ENCODE measurements at places on chromosomes 5 and 9.

GRCh38 chr5:79567926-79568549, 44.2 kb upstream of the TENT2 start:
- no peak for DNase-seq

GRCh38 chr5:96837303-96837702, 29.6 kb upstream of the ERAP1 start:
- no peak for DNase-seq

DNA sequence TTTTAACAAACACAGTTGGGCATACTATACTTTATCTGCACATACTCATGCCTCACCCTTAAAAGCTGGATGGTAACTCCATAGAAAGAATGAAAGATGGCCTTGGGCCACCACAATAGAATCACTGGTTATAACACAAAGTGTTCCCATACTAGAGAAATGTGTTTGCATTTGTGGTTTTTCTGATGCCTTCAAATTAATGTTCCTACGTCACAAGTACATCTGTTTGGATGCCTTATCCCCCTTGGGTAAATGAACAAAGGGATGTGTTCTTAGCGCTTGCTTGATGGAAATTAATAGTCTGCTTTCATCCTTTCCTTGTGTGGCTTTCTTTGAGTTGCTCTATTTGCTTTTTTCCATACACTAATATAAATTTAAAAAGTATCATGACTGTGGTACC, 291.1 kb upstream of the PDE4D start:
- DNase-seq, result no peak

- no peak for DNase-seq
These were observed 714.2 kb upstream of the C9orf72 start for GRCh38 chr9:28287455-28287854.

DNA sequence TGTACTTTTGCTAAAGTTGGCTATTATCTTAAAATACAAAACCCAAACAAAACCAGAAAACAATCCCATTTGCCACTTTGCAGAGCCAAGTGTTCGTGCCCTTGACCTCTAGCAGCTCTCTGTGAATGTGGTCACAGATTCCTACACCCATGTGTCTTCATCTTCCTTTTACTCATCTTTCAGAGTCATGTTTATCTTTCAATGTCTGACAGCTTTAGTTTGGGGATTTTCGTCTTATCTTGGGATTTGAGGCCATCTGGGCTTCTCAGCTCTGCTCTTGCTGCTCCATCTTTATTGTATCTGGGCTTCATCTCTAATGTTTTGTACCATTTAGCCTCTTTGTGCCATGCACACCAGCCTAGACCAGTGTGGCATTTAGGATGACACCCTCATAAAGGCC, 81.0 kb downstream of the DAPK1 start:
- DNase-seq, result no peak

- DNase-seq, result peak; percentile 93
These were observed 118.6 kb downstream of the RGS3 start for GRCh38 chr9:113581865-113582697.

DNA sequence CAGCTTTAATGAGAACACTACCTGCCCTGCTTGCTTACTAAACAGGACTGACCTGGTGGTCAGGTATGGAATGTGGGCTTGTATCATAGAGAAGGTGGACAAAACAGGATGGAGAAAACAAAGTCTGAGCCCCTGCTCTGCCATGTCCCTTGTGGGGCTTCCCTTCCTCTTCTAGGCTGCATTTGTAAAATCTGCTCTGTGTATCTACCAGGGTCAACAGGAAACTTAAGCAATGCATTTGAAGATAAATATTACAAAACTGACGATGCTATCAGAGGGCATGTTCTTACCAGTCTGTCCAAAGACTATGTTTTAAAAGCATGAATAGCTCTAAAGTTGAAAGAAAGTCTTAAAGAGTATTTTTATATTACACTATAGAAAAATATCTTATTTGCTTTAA, 228.7 kb downstream of the DCP2 start:
- no peak for DNase-seq
